ENCODE measurements at places on chromosomes 5 and 9.

DNA sequence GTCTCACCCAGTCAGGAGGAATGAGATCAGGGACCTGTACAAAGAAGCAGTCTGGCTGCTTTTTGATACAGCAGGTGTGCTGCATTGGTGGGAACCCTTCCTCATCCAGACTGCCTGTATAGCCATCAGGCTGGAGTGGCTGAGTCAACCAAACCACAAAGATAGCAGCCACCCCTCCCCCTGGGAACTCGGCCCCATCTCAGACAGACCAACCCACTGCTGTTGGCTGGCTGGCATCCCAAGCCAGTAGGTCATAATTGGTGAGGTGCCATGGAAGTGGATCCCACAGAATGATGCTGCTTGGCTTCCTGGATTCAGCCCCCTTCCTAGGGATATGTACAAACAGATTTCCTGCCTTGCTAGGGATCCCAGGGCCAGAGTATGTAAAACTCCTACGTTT lies 60.9 kb downstream of the YTHDC2 start:
- no peak for DNase-seq

GRCh38 chr9:28001096-28001495 lies 427.8 kb upstream of the C9orf72 start:
- no peak for DNase-seq

- no peak for DNase-seq
These were observed 5.5 kb upstream of the SET start for GRCh38 chr9:128683340-128684064.

- no peak for DNase-seq
These were observed 133.3 kb downstream of the CACNA1B start for GRCh38 chr9:138010861-138011260.

DNA sequence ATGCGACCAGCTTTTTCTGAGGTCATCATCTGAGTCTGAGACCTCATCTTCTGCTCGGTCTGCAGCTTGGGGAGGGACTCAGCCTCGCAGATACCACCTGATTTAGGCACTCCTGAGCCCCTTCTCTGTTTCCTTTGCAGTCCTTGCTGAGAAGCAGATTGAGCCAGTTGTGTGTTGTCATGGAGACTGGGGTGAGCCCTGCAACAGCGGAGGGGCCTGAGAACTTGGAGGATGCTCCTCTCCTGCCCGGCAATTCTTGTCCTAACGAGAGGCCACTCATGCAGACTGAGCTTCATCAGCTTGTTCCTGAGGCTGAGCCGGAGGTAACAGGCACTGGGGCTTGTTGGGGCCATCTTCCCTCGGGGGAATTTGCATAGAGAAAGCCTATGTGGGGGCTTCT lies 19.2 kb downstream of the TEX53 start:
- DNase-seq = no peak
